ENCODE measurements at places on chromosomes 13 and 19.

GRCh38 chr13:52845766-52846566, 2.5 kb downstream of the PCDH8 start:
- peak; percentile 35 for DNase-seq

GRCh38 chr19:21508198-21508597, 2.8 kb downstream of the ZNF429 start:
- no peak for DNase-seq

- no peak for DNase-seq
Measured at GRCh38 chr19:34692549-34692948, 15.1 kb downstream of the ZNF302 start.

DNA sequence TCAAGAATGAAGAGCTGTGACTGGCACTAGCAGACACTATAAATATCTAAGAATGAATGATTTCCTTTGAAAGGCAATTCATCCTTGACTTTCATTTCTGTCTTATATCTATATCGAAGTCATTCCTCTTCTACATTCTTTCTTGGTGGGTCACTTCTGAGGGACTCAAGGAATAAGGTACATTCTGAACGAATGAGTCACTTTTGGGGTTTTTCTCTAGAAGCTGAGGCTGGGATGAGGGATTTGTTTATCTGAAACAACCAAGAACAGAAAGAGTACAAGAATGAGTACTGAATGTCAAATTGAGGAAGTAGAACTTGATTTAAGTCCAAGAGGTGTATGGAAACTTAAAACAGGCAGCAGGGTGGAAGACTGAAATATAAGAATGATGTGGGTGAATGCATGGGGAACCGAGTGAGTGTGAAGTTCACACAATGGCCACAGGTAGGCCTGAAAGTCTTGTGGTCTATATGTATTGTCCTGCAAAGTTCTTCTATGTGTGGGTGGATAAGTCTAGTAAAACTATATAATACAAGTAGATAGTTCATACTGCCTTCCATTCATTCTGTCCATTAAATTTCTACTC, 343.9 kb downstream of the OXGR1 start:
- DNase-seq: no peak

DNA sequence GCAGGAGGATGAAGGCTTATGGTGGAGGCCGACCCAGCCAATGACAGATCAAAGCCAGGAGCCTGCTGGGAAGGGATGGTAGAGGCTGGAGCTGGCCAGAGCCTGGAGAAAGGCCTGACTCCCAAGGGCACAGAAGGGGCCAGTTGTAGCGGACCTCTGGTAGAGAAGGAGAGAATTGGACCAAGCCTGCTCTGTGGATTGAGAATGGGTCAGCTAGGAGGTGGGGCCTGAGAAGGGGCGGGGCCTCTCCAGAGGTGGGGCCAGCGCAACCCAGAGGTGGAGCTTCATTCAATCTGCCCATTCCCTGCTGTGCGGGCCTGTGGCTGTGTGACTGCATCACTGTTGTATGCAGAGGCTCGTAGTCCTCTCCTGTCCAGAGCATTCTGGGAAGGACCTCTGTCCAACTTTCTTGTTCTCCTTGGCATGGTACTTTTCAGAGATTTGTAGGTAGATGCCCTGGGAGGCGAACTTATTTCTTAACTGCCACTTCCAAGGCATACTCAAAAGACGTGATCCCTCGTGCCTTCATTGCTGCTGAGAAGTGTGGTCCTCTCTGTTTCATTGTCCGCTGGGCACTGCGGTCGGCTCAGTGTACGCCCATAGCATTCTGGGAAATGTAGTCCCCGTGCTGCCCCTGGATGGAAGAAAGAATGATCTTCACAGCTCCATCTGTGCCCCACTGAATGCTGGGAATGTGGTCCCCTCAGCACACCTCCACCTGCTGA, 6.7 kb downstream of the GRIN2D start:
- no peak for DNase-seq

DNA sequence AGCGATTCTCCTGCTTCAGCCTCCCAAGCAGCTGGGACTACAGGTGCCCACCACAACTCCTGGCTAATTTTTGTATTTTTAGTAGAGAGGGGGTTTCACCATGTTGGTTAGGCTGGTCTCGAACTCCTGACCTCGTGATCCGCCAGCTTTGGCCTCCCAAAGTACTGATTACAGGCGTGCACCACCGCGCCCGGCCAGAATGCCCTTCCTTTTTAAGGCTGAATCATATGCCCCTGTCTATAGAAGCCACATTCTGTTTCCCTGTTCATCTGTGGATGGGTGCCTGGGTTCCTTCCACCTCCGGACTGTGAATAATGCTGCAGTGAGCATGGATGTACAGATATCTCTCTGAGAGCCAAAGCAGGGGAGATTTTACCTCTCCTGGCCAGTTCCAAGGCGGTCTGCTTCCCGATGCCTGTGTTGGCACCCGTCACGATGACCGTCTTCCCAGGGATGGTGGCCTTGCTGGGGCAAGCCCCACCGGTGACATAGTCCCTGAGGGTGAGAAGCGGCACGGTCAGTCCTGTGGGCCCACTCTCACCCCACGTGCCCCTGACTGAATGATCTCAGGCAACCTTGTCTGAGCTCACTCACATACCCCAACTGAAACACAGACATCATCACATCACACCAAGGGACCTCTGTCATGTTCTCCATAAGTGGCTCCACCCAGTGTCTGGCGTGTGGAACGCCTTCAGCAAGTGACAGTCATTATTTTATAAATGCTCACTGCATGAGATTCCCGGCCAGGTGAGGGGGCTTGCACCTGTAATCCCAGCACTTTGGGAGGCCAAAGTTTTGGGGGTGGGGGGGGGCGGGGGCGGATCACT, 4.0 kb downstream of the RDH13 start:
- DNase-seq: no peak

DNA sequence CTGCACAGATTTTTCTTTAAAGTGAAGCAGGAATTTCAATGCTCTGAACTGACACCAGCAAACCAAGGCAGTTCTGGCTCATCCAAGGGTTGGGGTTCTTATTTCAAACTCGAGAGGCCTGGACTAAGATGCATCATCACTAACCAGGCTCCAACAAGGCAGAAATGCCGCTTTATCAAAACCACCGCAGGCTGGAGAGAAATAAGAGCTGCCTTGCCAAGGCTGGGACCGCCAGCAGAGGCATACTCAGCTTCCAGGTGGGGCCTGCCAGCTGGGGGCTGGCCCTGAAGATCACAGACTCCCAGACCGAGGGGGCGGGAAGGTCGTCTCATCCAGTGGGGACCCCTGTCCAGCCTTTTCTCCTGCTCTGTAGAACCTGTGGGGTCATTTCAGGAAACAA, 37.4 kb upstream of the GAS6 start:
- no peak for DNase-seq

DNA sequence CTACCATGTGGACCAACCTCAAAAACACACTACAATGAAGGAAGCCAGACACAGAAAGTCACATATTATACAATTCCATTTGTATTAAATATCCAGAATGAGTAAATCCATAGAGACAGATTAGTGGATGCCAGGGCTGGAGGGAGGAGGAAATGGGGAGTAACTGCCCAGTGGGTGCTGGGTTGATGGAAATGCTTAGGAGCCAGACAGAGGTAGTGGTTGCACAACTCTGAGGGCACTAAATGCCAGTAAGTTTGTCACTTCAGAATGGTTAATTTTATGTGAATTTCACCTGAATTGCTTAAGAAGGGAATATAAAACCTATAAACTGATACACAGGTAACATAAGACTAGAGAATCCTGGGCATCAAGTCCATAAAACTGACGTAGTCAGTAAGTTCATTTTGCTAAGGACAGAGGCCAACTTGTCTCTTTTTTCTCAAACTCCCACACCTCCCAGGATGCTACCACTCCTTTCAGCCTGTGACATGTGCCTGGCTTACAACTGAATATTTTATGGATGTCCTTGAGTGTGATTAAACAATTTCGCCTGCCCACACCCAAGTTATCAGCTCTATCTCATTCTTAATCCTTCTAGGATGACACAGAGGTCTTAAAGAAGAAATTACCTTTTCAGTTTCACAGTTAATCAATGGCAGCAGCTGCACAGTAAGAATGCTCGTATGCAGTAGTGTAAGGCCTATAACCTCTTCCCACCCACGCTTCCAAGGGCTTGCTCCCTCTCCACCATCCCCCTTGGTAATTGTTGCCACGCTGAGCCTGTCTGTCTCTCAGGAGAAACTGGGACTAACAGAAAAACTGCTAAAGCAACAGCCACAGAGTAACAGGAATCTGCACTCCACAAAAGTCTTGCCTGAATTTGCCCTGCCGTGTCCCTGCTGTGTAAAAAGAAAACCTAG, 5.9 kb upstream of the MLNR start:
- DNase-seq: no peak

DNA sequence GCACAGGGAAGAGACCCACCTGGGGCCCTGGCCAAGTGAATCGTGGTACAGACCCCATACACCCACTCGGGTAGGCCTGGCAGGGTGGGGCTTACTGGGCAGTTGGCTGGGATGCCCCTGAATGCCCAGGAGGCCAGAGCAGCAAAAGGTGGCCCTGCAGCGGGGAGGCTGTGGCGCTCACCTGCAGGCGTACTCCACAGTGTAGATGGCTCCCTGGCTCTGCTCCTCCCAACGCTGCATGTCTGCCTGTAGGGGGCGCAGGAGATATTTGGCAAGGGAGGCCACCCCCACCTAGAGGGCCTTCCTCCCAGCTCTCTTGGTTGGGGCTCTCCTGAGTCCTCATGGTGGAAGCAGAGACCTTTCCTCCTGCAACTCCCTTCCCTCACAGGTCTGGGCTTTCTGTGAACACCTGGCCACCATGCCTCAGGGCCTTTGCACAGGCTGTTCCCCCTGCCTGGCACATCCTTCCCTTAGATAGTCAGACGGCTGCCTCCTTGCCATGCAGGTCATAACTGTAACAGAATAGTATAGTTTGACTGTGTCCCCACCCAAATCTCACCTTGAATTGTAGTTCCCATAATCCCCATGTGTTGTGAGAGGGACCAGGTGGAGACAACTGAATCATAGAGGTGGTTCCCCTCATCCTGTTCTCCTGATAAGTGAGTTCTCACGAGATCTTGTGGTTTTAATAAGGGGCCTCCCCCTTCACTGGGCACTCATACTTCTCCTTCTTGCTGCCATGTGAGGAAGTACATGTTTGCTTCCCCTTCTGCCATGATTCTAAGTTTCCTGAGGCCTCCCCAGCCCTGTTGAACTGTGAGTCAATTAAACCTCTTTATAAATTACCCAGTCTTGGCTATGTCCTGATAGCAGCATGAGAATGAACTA, 5.9 kb downstream of the BORCS8 start:
- peak; percentile 36 for DNase-seq

DNA sequence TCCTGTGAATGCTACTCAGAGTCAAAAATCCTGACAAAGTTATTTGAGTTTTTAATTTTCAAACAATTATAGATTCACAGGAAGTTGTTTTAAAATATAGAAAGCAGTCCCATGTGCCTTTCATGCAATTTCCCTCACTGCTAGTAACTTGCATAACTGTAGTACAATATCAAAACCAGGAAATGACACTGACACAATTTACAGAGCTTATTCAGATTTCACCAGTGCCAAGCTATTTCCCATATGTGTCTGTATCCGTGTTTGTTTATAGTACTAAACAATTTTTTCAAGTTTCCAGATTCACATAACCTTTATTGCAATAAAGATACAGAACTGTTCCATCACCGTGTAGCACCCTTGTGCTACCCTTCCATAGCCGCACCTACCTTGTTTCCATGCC, 934.6 kb downstream of the PCDH17 start:
- no peak for DNase-seq

- DNase-seq: no peak
Measured at GRCh38 chr13:103799028-103799427, 732.8 kb upstream of the SLC10A2 start.

DNA sequence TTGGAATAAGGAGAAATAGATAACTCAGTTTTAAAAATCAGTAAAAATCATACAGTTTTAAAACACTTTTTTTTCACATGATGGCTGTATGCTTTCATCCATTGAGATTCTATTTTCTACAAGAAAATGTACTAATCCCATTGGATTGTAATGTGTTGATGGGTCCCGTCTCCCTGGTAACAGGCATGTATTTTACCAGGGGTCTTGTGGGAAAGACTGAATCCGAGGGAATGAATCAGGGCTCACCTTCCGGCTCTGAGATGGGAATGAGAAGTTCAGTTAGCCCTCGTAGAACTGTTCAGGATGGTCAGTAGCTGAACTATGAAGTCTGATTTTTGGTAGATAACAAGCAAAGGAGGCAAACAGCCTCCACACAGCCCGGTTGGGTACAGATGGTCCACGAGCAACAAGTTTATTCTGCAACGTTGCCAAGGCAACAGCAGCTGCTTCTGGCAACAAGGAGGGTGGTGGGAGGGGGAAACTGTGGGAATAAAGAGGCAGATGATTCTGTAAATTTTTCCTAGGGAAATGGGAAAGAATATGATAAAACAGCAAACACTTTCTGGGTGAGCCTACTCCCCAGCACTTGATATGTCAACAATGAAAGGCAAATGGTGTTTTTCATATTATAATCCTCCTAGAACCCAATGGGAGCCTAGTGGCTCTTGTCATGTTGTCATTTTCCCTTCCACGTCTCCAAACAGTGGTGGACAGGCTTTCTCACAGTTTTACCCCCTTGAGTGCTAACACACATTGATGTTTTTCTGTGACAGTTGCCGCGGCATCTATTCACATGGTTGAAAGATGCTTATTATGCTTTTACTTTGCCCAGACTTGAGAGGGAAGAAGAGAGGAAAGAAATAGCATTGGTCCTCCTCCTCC, 12.4 kb upstream of the SIAH3 start:
- DNase-seq: no peak

DNA sequence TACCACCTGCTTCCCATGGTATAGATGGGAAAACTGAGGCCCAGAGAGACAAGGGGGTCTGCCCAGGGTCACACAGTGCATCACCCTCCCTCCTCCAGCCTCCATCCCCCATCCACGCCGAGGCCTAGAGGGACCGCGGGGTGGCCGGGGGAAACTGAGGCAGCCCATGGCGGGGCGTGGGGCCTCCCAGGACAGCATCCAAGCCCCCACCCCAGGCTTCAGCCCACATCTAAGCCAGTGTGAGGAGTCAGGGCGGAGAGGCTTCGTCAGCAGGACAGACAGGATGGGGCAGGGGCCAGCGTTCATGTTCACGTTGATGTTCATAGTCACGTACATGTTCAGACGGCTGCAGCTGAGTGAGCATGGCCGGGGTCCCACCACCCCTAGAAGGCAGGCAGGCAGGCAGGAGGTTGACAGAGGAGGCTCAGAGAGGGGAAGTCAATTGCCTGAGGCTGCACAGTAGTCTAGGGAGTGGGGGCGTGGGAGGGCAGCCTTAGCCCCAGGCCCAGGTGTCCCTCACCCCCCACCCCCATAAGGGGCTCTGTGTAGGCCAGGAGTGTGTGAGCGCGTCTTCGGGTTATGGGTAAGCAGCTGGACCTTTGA, 23.3 kb downstream of the SMIM24 start:
- no peak for DNase-seq

DNA sequence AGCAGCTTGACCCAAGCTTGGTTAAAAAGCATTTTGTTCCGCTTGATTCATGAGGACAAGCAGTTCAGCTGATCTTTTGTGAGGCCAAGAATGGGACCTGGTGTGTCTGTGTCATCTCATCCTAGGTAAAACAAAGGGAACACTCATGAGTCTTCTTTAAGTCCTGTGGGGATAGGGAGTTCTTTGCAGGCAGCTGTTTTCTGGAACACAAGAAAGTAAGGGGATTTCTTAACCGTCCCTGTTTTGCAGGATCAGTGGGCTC, 134.5 kb upstream of the TMTC4 start:
- DNase-seq: no peak

Measured in germinal center (tissue), 1 donor.